ENCODE measurements at places on chromosomes 7 and 10. TPM values are rescaled to one million over a fixed set of nuclear protein-coding genes. Genes with fewer than 3 reads are reported as not detected.

SPDYE5 gene
- 0.13 TPM for total RNA-seq

TMEM270 gene
- total RNA-seq: not detected

FEZF1 gene
- total RNA-seq: not detected

ADCYAP1R1 gene
- total RNA-seq: not detected

DDC gene
- total RNA-seq: not detected

PROSER2 gene
- total RNA-seq: 8.1 TPM

PLXDC2 gene
- 114 TPM for total RNA-seq

Measured in articular chondrocyte of knee joint (primary cell).